Eye (tissue), 1 donor: ENCODE measurements at places on chromosomes 6 and 20.

GRCh38 chr6:81838031-81838430 is 85.5 kb upstream of the TENT5A start:
- DNase-seq, result no peak

DNA sequence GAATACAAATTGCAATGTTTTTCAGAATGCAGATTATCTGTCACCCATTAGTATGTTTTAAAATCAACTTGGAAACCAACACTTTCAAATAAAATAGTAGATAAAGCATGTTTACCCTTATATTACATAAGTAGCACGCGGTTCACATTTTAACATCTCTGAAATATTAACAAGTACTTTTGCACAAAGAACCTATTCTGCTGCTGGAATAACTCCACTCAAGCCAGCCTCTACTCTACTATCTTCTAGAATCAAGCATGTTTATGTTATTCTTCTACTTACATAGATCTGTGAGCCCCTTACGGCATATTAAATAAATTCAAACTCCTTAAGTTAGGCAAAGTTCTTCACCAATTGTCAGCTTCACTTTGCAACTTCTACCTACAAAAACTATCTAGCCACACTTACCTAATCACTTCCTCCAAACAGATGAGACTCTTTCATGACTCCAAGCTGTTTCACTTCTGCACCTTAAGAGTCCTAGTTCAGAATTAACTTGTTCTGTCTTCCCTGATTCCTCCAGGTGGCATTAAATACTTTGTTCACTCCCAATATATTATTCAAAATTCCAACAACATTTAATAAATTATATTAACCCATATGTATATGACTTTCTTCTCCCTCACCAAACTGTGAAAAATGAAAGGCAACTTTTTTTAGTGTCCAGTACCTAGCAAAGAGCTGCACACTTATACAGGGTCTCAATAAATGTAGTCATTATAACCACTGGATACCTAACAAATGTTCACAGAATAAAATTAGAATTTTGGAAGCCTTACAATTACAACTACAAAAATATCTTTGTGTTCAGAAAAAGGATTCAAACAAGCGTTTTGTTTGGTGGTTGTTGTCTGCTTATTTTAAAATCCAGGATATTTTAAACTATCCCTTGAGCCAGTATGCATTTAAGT is 12.1 kb downstream of the CEP85L start:
- no peak for DNase-seq

DNA sequence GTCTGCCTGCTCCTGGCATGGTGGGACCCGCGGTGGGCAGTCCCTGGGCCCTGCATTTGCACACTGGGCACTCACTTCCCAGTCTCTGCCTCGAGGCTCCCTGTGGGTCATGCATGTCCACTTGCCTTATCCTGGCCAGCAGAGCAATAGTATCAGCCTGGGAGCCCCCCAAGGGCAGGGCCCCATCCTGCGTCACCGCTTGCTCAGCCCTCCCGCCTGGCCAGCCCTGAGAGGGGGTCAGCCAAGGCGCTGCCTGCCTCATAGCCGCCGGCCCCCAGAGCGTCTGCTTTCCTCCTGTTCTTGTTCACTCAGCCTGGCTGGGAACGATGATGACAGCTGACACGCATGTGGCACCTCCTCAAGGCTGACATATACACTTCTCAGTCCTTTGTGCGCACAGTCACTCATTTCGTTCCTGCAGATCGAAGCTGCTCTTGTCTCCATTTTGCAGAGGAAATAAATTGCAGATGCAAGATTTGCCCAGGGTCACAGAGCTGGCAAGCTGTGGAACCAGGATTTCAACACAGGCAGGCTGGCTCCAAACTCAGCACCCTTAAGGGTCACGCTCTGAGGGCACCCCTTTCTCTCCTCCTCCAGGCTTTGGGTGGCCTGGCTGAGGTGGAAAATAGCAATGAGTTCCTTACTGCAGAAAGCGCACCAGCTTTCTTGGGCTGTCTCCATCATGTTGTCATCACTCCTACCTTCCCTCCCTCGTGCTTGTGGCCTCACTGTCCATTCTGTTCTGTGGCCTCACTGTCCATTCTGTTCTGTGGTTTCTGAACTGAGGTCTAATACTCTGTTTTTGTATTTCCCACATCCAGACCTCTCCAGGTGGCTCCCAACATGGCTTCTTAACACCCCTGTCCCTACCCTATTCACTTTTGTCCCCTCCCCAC is 17.2 kb downstream of the KCNK17 start:
- peak; percentile 86 for DNase-seq

GRCh38 chr20:12318043-12318442 is 400.4 kb downstream of the BTBD3 start:
- no peak for DNase-seq

GRCh38 chr6:14642842-14643241 is 525.3 kb downstream of the CD83 start:
- DNase-seq, result no peak

DNA sequence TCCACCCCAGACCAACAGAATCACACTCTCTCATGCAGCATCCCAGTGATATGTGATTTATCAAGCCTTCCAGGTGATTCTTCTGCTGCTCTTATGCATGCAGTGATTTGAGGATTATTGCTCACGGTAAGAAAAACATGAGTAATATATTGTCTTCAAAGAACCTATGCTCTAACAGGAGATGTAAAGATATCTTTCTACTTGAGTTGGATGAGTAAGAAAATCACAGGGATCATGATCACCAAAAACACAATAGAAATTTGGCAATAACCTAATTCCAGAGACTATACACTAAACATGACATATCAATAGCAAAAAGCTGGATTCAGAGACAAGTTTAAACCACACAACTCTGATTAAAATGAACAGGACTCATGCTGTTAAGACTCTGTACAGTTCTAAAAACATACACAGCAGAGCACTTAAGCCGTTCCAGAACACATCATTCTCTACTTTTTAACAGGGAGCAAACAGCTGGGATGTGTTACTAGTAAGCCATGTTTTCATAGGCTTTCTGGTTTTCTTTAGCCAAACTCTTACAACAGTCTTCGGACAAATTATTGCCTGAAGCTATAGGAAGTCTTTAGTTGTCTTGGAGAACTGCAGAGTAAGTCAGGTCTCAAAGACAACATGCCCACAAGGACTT is 568.6 kb downstream of the HAO1 start:
- peak; percentile 55 for DNase-seq

DNA sequence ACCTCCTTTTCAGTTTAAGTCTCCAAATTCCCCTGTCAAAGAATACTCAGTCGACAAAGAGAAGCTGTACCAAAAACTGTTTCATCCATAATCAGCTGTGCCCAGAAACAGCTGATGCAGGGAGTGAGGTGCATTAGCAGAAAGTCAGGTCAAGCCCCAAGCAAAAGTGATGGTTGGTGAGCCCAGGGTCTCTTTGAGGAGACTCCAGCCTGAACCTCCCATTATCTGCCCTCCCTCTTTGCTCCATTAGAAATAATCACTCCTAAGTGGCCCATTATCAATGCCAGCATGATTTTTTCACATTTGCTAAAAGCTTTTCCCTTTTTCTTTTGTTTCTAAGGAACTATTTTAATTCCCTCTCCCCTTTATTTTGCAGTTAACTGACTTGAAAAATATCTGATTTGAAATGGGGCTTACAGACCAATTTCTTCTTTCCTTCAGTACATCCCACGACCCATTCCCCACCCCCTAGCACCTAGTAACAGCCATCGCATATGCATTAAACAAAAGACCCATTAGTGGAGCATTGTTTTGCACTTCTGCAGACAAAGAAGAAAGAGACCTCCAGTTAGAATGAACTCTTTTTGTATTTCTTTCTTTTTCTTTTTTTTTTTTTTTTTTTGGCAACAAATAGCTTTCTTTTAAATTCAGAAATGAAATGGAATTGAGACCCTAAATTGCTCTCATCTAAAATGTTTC is 257.0 kb downstream of the GRIK2 start:
- DNase-seq, result no peak

- no peak for DNase-seq
Observed at GRCh38 chr6:130055271-130055670, 36.9 kb downstream of the L3MBTL3 start.
